ENCODE measurements at places on chromosomes 1 and 21.

DNA sequence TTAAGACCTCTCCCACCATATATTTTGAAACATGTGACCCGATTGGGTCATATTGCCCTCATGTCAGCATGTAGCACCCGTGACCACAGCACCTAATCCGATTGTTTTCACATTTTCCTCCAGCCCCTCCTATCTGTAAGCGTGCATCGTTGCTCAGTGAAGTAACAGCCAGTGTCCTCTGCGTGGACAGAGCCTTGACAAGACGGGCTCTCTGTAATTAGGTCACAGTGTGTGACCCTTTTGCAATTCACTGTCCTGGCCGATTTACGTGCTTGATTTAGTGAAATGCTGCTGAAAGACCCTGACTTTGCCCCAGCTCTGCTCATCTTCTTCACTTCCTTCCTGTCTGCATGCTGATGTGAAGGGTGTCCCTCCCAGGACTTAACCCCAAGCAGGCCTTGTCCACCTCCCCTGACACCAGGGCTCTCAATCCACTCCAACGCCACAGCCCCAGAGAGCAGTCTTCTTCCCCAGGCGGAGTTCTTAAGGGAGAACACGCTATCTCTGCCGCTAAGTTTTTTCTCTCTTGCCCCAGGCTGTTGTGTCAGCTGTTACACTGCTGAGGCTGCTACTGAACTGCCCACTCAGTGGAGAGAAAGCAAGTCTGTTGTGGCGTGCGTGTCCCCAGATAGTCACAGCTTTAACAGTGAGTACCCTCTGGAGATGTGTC lies 19.4 kb downstream of the URB2 start:
- DNase-seq, result no peak

- DNase-seq, result no peak
Measured at GRCh38 chr1:200046115-200046514, 18.6 kb downstream of the NR5A2 start.

DNA sequence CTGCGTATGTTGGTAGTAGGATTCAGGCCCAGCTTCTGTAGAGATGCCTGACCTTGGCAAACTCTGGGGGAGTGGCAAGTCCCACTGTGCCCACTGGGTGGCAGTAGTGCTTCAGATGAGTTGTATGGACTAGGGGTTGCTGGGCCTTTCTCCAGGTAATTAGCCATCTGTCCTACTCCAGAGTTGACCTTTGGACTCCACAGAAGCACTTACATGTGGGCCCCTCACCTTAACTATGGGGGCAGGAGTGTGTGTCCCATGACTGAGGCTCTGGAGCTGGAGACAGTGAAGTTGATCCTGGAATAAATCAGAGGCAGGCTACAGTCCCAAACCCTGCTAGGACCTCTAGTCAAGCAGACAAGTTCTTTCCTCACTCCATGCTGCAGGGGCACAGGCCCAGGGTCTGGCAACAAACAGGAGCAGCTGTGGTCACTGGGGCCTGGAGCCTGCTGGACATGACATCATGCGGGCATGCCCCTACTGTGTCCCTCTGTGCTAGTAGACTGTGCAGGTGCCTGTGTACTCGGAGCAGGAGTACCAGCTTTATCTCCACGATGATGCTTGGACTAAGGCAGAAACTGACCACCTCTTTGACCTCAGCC lies 4.6 kb downstream of the DMAP1 start:
- peak; percentile 78 for DNase-seq

DNA sequence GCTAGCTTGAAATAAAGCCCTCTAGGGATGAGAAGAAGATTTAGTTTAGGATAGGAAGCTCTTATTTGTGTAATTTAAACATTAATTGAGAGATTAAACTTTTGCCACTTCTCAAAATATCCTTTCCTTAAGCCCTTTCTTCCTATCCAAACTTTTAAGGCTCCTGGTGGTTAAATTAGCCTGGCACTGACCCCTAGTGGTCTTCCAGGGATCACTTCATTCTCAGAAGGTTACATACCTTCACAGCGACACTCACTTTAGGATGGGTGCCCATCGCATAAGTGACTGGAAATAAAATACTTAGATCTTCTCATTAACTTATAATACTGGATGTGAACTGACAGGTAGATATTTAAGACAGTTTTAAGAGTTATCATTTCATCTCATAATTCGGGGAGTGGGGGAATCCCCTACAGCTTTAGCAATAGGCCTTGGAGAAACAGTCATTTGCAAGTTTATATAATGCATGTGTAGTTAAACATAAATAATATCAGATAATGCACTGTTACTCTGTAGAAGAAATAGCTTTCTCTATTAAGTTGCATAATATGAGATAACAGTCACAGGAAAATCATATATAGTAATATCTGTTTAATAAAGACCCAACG lies 7.4 kb downstream of the LHX9 start:
- DNase-seq, result peak; percentile 40

- DNase-seq, result no peak
Measured at GRCh38 chr1:37449936-37450335, 24.4 kb upstream of the ZC3H12A start.

- no peak for DNase-seq
Measured at GRCh38 chr1:87821335-87821697, 492.6 kb downstream of the LMO4 start.

DNA sequence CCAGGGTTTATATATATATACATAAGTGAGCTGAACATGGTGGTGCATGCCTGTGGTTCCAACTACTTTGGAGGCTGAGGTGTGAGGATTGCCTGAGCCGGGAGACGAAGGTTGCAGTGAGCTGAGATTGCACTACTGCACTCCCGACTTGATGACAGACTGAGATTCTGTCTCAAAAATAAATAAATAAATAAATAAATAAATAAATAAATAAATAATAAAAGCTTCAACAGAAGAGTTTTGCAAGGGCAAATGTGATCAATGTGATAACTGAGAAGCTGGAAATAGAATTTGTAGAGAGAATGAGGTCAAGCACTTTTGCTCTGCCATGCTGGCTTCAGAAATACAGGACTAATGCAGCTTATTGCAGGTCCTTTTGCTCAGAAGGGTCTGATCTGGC lies 855.8 kb upstream of the PRMT6 start:
- DNase-seq, result no peak

Measured in head of caudate nucleus (tissue), 42 donors.